ENCODE measurements at places on chromosomes 1 and 21.
A peak's percentile ranks its signal among the peaks of the same experiment; 100 is the strongest.

- no peak for DNase-seq
Observed at GRCh38 chr1:22376976-22377375, 74.7 kb upstream of the ZBTB40 start.

GRCh38 chr1:14215151-14215550 lies 383.3 kb upstream of the KAZN start:
- DNase-seq = no peak

- no peak for DNase-seq
Observed at GRCh38 chr1:208476846-208477170, 232.6 kb upstream of the PLXNA2 start.

- DNase-seq = no peak
Observed at GRCh38 chr1:145935708-145936107, 8.4 kb upstream of the RBM8A start.

DNA sequence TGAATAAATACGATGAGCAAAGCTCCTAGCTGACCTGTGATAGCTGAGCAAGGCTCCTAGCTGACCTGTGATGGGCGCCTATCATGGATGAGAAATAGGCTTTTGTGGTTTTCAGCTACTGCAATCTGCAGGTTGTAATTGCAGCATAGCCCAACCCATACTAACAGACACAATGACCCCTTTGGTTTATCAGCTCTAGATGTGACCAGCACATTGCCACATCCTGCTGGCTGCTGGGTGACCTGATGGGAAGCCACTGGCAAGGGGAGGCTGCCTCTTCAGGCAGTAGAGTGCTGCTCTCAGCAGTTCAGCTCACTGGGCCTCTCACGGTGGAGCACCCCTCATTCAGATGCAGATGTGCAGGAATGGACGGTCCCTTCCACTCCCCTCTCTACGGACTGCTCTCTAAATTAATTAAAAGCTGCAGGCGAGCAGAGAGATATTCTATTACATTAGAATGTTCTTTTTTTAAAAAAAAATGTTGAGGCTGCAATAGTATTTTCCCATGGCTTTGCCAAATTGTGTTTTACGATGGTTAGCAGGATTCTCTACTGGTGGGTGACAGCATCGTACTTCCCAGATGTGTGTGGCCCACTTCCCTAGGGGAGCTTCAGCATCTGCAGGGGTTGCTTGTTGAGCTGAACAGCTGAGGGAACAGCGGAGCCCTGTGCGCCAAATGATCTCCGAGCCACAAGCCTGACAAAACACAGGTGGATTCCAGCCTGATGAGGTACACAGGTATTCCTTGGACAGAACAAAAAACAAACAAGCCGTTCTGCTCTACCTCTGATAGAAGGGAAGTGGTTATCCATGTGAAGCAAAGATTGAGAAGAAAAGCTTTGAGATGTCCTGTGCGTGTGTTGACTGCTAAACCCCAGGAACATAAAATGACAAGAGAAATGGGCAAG lies 65.0 kb downstream of the SYT6 start:
- DNase-seq = no peak

DNA sequence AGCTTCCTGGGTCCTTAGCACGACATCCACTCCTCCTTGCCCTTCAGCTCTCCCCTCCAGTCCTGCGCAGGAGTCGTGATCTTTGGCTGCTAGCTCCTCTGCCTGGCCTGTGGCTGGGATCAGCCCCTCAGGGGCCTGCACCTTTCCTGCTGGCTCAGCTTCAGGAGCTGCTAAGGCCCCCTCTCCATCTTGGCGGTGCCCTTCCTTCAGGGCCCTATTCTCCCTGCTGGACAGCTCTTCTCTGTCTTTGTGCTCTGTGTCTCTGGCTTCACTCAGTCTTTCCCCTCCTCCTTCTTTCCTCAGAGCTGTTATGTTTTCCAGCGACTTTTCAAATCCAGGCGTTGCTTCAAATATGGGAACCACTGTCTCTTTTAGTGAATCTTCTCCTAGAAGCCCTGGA lies 59.5 kb upstream of the LRRC53 start:
- DNase-seq = no peak

- peak; percentile 94 for DNase-seq
Observed at GRCh38 chr1:211632808-211633523, 42.5 kb downstream of the NEK2 start.

DNA sequence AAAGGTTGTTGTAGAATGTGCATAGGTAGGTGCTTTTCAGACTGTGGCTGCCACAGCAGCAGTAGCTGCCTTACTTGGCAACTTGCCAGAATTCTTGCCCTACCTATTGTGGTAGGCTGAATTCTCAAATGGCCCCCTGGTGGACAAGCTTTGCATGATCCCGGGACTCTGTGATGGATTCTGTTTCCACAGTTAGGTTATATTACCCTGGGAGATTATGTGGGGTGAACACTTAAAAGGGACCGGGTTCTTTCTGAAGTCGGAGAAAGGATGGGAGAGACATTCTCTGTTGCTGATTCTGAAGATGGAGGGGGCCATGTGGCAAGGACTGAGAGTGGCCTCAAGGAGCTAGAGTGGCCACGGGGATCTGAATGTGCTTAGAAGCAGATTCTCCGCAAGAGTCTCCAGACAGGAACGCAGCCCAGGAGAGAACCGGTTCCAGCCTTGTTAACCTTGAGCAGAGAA lies 32.1 kb upstream of the KCNE1 start:
- peak; percentile 89 for DNase-seq

- no peak for DNase-seq
Observed at GRCh38 chr1:207815913-207816291, 64.0 kb downstream of the CD46 start.

DNA sequence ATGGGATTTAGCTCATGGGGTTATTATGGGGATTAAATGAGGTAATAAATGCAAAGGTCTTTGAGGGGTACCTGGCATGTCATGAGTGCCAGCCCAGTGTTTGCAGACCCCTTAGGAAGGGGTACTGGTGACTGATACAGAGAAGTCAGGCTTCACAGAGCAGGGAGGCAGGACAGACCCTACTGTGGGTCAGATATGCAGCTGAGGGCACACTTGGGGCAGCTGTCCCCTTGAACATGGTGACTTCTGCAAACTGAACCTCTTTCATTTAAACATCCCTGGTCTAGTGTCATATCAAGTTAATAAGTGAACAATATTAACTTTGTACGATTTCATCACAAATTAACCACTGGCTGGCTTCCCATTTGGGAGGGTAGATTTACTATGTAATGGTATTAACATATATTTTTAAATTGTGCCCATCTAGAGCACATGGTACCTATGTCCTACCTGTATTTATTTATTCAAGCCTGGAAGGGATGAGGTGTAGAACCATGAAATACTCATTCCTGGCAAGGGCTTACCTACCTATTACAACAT lies 25.9 kb downstream of the STPG1 start:
- DNase-seq = no peak

DNA sequence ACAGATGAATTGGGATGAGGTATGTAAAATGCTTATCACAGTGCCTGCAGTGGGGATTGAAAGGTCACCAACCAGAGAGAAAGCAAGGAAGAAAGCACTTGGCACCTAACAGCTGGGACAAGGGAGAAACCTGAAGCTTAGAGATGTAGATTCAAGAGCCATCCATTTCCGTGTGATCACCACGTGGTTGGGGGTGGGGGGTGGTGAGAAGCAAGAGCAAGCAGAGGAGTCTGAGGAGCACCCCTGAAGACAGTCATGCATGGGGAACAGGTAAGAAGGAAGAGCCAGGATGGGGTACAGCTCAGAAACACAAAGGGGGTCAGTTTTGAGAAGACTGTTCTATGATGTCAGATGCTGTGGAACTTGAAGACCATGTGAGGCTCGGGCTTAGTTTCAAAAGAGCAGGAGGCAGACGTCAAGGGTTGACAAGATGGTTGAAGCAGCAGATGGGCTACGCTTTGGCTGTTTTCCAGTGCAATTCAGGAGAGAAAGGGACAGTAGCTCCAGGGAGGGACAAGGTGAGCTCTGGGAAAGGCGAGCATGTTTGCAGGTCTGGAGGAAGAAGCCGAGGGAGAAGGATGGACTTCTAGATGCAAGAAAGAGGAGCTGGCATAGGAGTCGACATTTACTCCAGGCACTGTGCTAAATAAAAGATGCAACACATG lies 17.4 kb downstream of the KANK4 start:
- DNase-seq = no peak

DNA sequence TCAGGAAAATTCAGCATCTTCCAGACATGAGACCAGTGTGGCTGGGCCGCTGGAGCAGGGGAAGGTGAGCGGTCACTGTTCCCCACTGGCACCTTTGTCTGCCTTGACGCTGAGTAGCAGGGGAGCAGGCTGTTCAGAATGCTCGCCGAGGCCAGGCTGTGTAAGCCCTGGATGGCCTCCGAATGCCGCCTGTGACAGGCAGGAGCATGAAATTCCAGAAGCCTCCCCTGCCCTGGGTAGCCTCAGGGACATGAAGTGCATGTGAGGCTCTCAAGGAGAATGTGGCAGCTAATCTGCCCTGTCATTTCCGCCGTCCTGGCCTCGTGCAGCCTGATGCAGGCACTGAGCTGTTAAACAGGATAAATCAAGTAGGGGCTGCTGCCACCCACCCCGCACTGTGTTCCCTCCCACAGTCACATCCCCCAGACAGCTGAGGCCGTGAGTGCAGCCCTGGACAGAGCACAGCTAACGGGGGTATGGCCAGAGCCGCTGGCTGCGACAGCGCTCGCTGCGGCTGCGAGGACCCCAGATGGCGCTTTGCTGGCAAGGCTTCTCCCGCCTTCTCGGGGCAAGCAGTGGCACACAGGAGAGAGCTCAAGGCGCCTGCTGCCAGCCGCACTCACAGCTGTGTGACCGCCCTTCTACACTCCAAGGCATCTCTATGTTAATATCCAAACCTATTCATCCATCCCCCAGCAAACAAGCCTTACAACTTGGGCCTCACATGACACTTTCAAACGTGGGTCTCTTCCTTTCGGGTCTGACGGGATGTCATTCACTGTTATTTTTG lies 105.0 kb upstream of the COL6A1 start:
- DNase-seq = no peak

- no peak for DNase-seq
Observed at GRCh38 chr1:233168384-233168783, 127.1 kb downstream of the PCNX2 start.

DNA sequence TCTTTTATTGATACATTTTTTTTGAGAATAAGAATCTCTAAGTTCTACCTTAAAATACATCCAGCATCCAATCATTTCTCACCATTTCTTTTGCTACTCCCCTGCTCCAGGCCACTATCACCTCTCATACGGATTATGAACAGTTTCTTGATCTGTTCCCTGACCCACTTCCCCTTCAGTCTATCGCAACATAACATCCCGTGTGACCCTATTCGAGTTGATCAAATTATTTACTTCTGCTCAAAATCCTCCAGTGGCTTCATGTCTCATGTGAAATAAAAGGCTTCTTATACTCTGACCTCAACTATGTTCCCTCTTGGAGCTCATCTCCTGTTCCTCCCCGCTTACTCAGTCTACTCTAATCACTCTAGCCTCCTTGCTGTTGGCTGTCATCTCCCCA lies 5.2 kb downstream of the ALG14 start:
- no peak for DNase-seq

- no peak for DNase-seq
Observed at GRCh38 chr1:92184632-92185031, 33.1 kb upstream of the C1orf146 start.

DNA sequence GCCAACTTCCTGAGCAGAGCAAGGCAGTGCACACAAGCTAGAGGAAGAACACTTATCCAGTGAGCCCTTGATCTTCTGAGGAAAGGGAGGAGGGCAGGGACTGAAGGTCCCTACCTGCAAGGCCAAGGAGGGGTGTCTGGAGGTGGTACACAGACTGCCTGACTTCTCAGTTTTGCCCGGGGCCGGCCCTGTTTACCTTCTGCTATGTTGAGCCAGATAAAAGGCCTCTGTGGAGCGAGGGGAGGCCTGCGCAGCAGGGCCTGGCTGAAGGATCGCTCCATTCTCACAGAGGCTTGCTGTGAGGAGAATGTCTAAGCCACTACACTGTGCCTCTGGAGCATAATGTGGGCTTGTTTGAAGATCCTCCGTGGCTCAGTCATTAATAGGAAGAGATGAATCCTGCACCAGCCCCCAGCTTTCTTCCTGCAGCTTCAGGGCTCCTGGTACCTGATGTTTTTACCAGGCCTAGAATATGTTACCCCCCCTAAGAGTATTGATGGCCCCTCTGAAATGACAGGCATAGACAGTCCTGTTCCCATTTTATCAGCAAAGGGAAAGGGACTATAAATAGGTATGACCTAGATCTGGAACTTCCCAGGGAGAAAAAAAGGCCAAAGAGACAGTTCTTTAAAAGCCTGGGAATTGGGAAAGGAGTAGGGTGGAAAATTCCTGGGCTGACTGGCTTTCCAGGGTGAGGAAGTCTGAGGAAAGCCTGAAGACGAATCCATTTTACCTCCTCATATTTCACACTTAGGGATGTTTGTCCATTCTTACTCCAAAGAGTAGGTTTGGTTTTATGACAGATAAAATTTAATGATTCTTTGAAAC lies 4.7 kb downstream of the POGK start:
- no peak for DNase-seq

DNA sequence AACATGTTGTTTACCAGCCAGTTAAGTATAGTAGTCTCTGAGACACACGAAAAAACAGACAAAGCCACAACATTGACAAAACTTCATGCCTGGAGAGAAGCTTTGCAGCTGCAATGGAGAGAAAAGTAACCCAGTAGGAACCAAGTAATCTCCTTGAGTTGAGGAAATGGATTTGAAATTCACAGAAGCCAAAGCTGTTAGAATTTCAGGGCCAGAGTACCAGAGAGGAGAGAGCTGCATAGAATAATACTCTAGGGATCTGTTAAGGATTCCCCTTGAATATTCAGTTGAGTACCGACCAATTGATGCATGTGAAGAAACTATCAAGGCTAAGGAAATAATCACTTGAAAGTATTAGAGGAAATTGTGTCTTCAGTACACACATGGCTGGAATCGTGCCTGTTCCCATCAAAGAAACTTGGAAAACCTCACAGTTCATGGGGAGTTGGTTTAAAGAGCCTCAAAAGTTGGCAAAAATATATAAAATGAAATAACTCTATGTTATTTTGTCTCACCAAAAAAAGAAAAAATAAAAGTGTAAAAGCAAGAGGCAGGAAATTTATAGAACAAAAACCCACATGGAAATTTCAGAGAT lies 324.0 kb upstream of the NEGR1 start:
- DNase-seq = no peak

GRCh38 chr1:229035748-229036082 lies 235.2 kb upstream of the RAB4A start:
- no peak for DNase-seq
